ENCODE measurements at places on chromosomes 6 and 20.
A peak's percentile ranks its signal among the peaks of the same experiment; 100 is the strongest.

DNA sequence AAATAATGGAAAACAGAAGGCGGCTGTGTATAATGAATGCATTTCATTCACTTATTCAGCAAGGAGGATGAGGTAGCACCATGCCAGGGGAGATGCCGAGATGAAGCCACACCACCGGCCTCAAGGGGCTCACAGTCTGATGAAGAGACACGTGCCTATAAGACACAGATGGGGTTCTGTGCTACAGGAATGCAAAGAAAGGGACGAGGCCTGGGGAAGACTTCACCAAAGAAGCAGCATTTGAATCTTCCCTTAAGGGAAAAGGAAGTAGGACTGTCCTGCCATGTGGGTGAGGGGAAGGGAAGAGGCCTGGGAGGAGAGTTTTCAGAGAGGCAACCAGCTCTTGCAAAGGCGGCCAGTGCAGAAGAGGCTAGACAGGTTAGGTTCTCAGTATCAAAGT, 98.9 kb downstream of the PSMG4 start:
- DNase-seq, result no peak

- DNase-seq, result peak; percentile 96
These were observed at the start of gene MAP1LC3A for GRCh38 chr20:34558320-34559218. Gene MAP1LC3A (plus strand): TSS chr20:34558718. CDS start chr20:34558869, 151 bp downstream.

DNA sequence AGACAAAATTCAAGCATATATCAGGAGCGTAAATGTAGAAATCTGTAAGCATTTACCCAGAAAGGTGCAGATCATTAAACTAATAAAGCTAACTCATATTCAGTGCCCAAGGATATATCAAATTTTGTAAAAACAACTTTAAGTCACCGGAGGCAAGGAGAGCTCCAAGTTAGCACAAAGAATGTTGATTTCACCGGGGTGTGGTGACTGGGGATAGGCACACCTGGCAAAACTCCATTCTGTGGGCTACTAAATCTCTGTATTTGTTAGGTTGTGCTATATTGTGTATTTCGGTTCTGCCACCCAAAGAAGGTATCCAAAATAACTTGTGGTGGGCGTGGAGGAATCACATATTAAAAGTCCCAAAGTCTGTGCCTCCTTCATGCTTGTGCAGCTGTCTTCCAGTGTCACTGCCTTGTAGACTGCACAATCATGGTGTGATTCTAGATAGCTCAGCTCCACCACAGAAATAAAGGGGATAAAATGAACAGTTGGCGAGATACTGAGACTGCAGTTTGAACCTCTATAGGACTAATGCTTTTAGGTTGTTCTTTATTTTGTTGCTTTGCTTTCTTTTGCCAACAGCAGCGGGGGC, 111.6 kb downstream of the GMDS start:
- no peak for DNase-seq

DNA sequence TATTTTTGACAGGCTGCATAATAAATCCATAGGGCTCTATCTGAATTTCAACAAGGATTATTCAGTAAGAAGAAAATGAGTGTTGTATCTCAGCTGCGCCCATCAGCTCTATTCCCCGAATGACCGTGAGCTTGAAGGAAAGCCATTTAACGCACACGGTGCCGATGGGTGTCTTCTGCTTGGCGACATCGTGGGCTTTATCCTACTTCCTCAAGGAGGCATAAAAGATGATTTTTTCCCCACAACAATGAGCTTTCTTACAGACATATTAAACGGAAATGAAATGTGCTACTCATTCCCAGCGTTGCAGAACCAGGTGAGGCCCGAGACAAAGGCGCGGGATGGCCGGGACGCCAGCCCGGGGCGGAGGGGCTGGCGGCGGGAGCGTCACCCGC, 710 bp downstream of the DYNLT1 start:
- DNase-seq, result peak; percentile 28

- no peak for DNase-seq
These were observed 6.4 kb upstream of the CHRNA4 start for GRCh38 chr20:63367446-63368055.

DNA sequence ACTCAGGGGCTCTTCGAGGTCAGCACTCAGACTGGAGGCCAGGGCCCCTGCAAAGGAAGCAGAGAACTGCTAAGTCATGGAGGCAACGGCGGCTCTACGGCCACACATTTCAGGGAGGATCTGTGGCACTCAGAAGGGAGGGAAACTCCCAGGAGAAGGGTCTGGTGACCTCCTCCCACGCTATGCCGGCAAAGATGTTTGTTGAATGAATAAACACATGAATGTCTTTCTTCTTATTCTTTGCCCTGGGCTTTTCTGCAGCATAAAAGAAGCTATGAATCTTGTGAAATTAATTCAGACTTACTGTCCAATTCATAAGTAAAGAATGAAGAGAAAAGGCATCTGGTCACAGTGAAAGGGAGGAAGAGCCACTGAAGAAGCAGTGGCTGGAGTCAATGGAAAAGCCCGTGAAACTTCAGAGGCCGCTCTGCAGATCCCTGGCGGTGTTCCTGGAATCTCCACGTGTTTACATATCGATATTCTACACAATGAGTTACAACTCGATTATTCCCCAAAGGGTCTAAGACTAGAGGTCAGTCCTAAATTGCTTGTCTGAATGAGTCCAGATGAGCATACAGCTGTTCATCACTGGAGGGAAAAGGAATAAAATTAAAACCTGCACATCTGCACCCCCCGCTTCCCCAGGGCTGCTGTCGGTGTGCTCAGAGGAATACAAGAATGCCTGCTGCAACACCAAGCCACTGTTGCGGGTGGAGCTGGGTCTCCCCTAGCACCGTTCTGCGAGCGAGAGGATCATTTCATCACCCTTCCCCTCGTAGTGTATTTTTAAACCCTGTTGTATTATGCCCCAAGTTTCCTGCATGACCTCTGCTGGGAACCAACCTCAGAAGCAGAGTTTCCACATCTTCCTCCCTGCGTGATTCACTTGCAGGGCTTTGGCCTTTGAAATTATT, 25.6 kb downstream of the INSM1 start:
- DNase-seq, result no peak

- DNase-seq, result no peak
These were observed 3.3 kb upstream of the TMEM14A start for GRCh38 chr6:52667572-52667971.

- peak; percentile 50 for DNase-seq
These were observed 127.2 kb upstream of the TCF21 start for GRCh38 chr6:133761706-133762105.

DNA sequence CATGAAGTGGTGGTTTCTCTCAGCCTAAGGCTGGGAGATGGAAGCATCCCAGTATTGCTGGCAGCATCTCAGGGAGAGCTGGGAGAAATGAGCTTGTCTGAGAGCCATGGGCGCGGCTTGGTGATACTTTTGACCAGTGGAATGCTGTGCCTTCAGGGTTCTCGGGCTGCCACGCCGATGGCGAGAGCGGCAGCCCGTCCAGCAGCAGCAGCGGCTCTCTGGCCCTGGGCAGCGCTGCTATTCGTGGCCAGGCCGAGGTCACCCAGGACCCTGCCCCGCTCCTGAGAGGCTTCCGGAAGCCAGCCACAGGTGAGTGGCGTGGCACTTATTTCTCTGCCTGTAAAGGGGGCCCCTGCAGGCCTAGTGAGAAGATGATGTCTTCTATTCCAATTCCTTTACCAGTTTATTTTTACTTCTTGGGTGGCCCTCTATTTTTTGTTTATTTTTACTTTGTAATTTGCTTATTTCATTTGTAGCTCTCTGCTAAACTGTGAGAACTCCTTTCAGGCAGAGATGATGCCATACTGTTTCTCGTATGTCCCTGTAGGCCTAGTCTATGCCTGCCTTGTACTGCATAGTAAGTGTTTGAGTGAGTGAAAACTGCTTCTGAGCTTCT, 71.7 kb downstream of the ASXL1 start:
- DNase-seq, result no peak

DNA sequence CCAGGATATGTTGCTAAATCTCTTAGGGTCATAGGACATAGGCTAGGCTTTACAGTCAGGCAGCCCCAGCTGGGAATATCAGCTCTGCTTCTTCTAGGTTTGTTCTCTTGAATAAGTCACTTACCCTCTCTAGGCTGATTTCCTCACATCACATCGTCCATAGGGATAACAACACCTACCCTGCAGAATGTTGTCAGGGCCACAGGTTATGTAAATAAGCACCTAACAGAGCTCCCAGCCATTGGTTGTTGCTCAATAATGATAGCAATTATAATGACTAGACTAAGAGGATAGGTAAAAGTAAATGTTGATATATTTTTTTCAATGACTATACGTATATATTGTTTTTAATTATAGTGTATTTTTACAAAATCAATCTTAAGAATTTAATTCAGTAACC, 135.0 kb downstream of the HIVEP2 start:
- no peak for DNase-seq

GRCh38 chr6:40499215-40499614, 87.9 kb downstream of the LRFN2 start:
- DNase-seq, result no peak

- no peak for DNase-seq
These were observed 229.6 kb upstream of the RIN2 start for GRCh38 chr20:19528286-19529030.

- no peak for DNase-seq
These were observed 20.2 kb downstream of the MICA start for GRCh38 chr6:31423550-31423949.

DNA sequence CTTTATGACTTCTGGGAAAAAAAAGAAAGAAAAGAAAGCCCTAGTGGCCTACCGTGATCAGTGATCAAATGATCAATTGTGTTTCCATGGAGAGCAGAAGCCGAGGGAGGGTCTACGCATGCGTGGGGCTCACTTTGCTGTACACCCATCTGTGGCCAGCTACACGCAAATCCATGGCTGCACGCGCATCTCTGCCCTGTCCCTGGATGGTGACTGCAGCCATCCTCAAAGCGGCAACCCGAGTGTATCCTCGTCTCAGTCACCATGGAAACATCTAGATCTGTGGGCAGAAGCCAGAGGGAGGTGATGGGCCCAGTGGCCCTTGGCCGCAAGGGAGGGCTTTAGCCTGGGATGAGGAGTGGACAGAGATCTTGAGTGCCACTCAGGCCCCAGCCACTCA, 785 bp upstream of the ULBP3 start:
- DNase-seq, result no peak

- DNase-seq, result no peak
These were observed 496.7 kb downstream of the UTRN start for GRCh38 chr6:144781836-144782235.

- DNase-seq, result no peak
These were observed 105.6 kb downstream of the ZDHHC14 start for GRCh38 chr6:157486572-157486971.

DNA sequence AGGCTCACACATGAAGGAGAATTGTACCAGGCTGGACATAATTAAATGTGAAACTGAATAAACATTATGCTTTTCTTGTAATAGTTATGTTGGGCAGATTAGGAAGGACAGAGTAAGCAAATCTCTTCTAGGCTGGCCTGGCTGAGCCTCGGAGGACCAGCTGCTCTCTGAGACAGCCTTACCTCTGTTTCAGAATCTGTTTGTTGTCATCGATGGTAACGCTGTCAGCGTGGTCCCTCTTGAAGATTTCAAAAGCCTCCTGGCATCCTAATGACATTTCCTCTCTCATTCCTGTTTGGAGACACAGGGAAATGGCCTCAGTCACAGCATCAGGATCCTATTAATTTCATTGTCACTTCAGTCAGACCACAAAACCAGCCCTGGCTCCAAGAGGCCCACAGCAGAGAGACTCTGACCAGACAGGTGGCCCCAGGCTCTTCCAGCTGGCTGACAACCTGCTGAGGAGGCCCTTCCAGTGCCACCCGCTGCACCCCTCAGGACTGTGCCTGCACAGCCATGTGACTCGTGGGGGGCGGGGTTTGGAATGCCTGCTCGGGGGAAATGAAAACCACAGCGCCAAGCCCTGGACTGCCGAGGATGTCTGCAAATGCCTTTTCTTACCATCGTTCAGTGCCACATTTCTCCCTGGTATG, 108.5 kb upstream of the KCNK16 start:
- peak; percentile 82 for DNase-seq

- no peak for DNase-seq
These were observed 65.8 kb upstream of the STMND1 start for GRCh38 chr6:17036065-17036393.

- no peak for DNase-seq
These were observed 199.9 kb upstream of the PRDM1 start for GRCh38 chr6:105886066-105886813.

- no peak for DNase-seq
These were observed 7.7 kb downstream of the GRIK2 start for GRCh38 chr6:101401171-101401570.

GRCh38 chr20:13690943-13691342, 52.2 kb upstream of the TASP1 start:
- DNase-seq, result no peak

GRCh38 chr6:116883005-116883404, 6.0 kb downstream of the RFX6 start:
- peak; percentile 7 for DNase-seq

DNA sequence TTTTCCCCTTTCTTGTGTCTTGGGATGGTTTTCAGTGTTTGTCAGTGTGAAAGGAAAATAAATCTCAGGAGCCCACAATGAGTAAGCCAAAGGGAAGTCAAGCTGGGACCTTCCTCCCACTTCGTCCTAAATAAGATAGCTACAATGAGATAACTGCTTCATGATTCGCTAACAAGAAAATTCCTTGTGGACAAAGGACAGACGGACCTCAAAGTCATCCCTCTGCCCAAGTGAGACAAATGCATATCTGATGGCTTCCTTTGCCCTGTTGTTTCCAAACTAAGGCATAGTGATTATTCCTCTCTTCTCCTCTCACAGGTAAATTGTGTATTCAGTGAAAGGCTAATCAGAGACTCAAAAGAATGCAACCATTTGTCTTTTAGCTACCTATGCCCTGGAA, 26.1 kb upstream of the ADTRP start:
- peak; percentile 12 for DNase-seq

GRCh38 chr6:16944596-16944995, 157.3 kb upstream of the STMND1 start:
- DNase-seq, result peak; percentile 59

GRCh38 chr20:50146214-50146613, 7.3 kb downstream of the PEDS1 start:
- DNase-seq, result no peak

GRCh38 chr20:44666066-44666465, 14.6 kb upstream of the ADA start:
- DNase-seq, result no peak

- peak; percentile 9 for DNase-seq
These were observed 230.6 kb downstream of the UTRN start for GRCh38 chr6:144515761-144516160.

GRCh38 chr6:6884193-6884627, 223.6 kb upstream of the RREB1 start:
- DNase-seq, result no peak

GRCh38 chr6:44020148-44020547, 107.1 kb downstream of the MRPL14 start:
- DNase-seq, result no peak

GRCh38 chr6:9540534-9541126, 874.2 kb downstream of the TFAP2A start:
- DNase-seq, result peak; percentile 76

All from M059J (cell line).